ENCODE measurements at places on chromosomes 11 and 22.

- no peak for DNase-seq
Measured at GRCh38 chr11:124814739-124815138, 14.5 kb upstream of the MSANTD2 start.

DNA sequence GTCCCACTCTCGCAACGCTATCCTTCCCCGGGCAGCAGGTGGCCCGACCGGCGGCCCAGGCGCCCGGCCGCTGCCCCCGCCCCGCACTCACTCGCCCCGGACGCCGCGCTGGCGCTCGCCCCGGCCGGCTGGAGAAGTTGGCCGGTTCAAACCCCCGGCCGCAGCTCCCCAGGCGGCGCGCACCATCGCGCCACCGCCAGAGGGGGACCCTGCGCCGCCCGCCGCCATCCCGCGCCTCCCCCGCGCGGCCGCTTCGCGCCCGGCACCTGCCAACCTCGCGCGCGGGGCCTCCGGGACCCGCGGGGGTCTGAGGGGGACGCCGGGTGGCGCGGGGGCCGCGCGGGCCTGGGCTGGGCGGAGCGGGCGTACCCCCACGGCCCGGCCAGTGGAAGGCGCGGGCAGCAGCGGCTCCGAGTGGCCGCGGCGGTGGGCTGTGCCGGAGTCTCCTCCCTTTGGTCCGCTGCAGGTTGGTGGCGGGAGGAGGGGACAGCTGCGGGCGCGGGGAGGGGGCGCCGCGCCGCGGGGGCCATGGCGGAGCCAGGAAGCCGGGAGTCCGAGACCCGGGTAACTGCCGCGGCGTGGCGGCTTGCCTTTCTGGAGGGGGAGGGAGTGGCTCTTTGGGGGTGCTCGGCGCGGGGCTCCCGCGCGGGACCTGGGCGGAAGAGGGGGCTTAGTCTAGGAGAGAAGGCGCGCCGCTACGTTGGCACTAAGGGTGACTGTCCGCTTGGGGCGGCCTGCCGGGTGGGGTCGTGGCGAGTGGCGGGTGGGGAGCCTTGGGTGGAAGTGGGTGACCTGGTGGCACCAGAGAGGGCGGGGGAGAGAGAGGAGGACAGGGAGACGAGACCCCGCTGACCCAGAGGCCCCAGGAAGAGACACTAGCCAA, at the start of the genes MPST and TST:
MPST (plus strand) TSS at position 434 of the 883 bp plus-strand sequence; CDS start at position 529, 95 bp downstream.
TST (minus strand) TSS at position 139 of the 883 bp plus-strand sequence. CDS start 715 bp downstream, outside the sequence.
- peak; percentile 47 for DNase-seq

DNA sequence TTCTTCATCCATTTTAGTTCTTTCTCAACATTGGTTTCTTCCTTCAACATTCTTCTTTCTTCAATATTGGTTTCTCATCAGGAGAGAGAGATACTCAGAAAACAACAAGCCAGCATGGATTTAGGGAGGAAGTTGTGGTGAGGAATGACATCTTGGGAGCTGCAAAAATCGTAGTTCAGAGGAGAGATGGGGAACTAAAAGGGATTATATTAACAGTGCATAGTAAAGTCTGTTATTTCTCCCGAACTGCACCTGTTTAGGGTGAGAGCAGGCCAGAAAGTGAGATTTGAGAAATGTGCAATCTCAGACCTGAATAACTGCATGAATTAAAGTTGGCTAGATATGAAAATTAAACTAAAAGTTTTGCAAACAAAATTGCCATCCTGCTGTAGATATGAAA, 94.5 kb downstream of the CASP12 start:
- DNase-seq: peak; percentile 83

GRCh38 chr11:124445646-124446150, at the start of gene OR8B8:
OR8B8 (minus strand) TSS chr11:124445696; CDS start chr11:124441085, 4,611 bp downstream.
- no peak for DNase-seq

GRCh38 chr22:35231585-35232084, 25.7 kb upstream of the HMGXB4 start:
- DNase-seq: peak; percentile 53

- no peak for DNase-seq
Measured at GRCh38 chr11:45573728-45574127, 91.7 kb downstream of the CHST1 start.

GRCh38 chr11:82117362-82117761, 616.3 kb downstream of the FAM181B start:
- DNase-seq: no peak

GRCh38 chr22:19634226-19634975, 79.9 kb upstream of the SEPTIN5 start:
- no peak for DNase-seq

DNA sequence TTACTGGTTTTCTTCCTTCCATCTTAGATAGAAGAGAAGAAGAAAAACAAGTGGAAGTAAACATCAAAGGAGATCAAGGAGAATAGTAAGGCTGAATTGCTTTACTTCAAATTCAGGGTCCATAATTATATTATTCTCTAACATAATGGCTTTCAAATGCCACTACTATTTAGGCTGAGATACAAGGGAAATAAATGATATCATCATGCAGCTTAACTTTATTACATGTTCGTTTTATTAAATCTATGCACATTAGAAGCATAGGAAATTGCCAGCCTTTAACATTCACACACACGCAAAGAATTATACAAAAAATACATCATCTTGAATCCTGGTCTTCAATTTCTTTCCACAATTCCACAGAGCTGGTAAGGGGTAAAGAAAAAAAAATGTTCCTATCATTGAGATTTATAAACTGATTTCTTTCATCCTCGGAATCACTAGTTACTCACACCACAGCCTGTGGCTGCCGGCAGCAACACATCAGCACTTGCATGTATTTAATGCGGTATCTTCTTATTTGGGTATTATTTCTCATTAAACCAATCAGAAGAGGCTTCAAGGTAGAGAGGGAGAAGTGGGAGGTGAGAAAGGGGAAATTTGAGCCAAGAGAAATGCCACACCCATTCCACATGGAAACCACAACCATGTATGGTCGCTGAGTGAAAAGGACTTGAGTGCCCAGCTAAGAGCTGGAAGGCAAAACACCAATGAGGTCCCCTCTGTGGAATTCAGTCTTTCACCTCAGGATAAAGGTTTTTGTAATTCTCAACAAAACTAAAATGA, 26.3 kb downstream of the SYTL2 start:
- DNase-seq: no peak

GRCh38 chr11:810040-810567, 337 bp downstream of the RPLP2 start:
- DNase-seq: no peak

DNA sequence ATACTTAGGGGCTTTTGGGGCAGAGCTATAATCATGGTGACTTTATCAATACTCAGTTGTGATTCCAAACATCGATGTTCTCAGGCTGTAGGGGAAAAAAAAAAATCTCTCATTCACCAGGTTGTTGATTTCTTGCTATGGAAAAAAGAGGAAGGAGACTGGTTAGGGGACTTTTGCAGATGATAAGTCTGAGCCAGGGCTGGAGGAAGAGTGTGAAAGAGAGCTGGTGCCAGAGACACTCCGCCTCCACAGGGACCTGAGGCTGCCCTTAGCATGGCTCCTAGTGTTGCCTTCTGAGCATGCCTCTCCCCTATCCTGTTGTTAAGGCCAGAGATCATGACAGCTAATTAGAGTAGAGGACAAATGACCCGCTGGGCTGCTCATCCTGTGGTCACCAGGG, 16.9 kb downstream of the UPB1 start:
- DNase-seq: peak; percentile 78

GRCh38 chr22:24951942-24952836, at the start of gene KIAA1671:
KIAA1671 (plus strand) TSS chr22:24952716; CDS start chr22:25028000, 75,284 bp downstream.
- peak; percentile 42 for DNase-seq

- DNase-seq: no peak
Measured at GRCh38 chr11:119506436-119506835, 83.5 kb upstream of the THY1 start.

- no peak for DNase-seq
Measured at GRCh38 chr11:119332111-119332765, 2.1 kb upstream of the RNF26 start.

DNA sequence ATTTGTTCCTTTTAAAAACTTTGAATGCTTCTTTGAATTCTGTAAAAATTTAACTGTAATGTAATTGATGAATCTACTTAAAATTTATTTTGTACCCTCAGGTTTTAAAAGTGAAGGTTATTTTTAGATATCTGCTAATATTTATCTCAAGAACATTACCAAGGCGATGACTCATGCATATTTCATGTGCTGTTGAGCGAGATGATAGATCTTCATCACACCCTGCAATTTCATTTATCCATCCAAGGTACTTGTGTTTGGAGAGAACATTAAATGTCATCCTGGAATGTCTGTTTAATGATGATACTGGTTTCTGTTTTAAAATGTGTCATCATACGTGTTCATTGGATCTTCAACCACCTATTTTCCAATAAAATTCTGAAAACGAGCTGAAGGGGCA, 6.7 kb upstream of the OOSP4A start:
- no peak for DNase-seq

GRCh38 chr11:95531116-95531515, 258.5 kb downstream of the FAM76B start:
- DNase-seq: peak; percentile 67

DNA sequence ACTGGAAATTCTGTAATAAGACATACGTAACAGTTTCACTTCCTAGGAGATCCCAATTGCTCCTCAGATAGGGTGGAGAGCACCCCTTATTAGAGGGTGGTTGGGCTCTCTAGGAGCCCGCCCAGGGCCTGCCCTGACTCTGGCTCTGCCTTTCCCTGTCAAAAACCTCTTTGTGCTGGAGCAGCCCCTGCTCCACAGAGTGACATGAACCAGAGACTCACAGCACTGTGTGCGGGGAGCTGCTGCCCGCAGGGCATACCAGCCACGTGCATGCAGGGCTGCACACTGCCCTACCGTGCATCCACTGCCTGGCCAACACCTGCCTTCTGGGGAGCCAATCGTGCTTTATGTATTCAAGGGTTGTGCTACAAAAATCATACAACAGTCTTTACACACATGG, 24.3 kb downstream of the KCNQ1OT1 start:
- DNase-seq: no peak

- DNase-seq: no peak
Measured at GRCh38 chr11:7448201-7448600, 37.1 kb upstream of the OLFML1 start.

DNA sequence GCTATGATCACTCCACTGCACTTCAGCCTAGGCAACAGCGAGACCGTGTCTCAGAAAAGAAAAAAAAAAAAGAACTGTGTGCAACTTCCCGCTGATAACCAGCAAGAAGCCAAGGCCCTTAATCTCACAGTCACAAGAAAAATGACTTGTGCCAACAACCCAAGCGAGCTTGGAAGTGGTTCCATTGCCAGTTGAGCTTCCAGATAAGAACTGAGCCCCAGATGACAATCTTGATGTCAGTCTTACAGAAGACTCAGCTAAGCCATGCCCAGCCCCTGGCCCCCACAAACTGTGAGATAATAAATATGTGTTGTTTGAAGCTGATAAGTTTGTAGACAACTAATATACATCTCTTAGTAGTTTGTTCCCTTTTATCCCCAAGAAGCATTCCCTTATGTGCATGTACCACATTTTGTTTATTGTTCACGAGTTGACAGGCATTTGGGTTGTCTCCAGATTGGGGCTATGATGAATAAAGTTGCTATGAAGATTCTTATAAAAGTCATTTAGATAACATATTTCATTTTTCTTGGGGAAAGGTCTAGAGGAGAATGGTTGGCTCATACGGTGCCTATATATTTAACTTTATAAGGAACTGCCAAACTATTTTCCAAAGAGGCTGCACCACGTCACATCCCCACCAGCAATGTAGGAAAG, 85.9 kb downstream of the TIMP3 start:
- no peak for DNase-seq

GRCh38 chr11:123707206-123707605, 34.3 kb downstream of the ZNF202 start:
- DNase-seq: no peak

DNA sequence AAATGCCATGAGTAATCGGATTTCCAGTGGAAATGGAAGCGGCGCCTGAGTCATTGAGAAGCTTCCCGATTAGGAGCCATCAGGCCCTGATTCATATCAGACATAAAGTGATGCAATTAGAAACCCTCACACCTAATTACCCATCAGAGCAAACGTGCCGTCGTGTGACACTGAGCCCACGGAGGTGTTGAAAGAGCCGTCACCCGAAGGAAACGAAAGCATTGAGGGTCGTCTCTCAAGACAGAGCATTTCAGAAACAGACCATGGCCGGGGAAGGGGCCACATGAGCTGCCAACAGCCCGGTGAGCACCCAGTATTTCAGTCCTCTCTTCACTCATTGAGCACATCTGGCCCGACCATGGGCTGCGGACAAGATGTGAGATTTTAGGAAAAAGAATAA, 829.3 kb downstream of the TBC1D22A start:
- no peak for DNase-seq

- DNase-seq: no peak
Measured at GRCh38 chr11:78201096-78201818, 12.5 kb downstream of the USP35 start.

GRCh38 chr11:122813176-122813893, 25.0 kb upstream of the CRTAM start:
- DNase-seq: no peak

GRCh38 chr11:47536915-47537314, 16.0 kb downstream of the CELF1 start:
- DNase-seq: no peak

GRCh38 chr11:77299528-77299993, 1.9 kb downstream of the GDPD4 start:
- no peak for DNase-seq

DNA sequence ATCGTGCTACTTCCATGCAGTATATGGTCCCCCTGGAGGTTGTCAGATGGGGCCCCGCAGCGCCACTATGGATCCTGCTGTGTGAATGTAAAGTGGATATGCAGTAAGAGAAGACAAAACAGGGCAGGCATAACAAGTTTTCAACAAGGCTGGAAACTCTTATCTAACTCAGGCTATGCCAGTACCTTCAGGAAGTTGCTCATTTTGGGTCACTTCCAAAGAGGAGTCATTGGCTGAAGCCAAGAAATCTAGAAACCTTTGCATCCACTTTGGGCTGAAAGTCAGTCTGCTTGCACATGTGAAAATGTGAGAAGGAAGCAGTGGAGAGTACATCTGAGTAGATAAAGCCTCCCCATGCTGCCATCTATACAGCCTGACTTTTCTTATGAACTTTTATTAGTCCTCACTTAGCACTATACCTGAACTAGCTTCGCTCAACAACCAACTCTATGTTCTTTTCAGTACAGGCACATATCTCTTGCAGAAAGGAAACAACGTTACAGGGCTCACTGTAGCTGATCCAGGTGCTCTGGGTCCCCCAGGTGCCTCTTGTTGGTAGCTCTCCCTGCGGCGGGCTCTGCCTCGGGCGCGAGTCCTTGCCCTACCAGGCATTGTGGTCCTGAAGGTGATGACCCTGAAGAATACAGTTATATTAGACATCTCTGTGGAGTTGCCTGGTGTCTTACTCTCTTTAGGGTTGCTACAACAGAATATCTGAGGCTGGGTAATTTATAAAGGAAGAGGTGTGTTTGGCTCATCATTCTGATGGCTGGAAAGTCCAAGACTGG, 12.4 kb downstream of the PIWIL3 start:
- DNase-seq: no peak
